ENCODE measurements at places on chromosomes 2 and 18. TPM values are rescaled to one million over a fixed set of nuclear protein-coding genes. Genes with fewer than 3 reads are reported as not detected.

GRCh38 chr2:188306271-188306670 is 14.6 kb downstream of the GULP1 start:
- no peak for DNase-seq

DNA sequence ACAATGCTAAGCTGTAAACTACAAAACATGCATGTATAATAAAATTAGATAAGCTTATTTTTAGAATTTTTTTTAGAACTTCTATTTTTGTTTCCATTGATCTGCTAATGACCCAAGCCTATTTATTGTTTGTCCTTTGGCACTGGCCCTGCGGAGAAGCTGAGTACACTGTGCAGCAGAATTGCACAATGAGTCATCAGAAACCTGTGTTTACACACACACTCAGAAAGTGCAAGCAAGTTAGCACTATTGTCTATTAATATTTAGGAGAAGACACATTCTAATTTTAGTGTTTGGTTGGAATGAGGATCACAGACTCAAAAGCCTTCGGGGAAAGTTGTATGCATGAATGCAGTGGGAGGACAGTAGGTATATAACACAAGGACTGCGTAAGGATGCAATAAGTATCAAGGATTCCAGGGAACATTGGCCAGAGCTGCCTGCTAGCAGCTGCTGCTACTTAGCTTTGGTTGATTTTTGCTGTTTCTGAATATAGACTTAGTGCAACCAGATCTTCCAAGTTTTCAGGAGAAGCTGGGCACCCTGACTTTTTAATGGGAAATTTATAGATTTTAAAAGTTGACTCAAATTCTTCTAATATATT is 128.2 kb downstream of the KCNH7 start:
- DNase-seq, result no peak

- DNase-seq, result no peak
Observed at GRCh38 chr2:186307871-186308270, 178.2 kb upstream of the ZC3H15 start.

The CIB4 gene
- total RNA-seq, result not detected

DNA sequence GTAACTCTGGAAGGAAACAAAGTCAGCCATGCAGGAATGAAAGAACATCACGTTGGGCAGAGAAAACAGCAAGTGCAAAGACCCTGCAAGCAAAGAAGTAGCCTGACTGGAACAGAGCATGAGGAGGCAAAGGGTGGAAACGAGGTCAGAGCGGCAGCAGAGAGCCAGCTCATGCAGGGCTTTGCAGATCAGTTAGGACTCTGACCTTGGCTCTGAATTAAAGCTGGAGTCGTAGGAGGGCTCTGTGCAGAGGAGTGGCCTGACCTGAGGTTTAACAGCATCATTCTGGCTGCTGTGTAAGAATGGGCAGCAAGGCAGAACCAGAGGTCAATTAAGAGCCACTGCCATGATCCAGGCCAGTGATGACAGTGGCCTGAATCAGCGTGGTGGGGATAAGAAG is 220.7 kb downstream of the PRKCE start:
- DNase-seq, result no peak

DNA sequence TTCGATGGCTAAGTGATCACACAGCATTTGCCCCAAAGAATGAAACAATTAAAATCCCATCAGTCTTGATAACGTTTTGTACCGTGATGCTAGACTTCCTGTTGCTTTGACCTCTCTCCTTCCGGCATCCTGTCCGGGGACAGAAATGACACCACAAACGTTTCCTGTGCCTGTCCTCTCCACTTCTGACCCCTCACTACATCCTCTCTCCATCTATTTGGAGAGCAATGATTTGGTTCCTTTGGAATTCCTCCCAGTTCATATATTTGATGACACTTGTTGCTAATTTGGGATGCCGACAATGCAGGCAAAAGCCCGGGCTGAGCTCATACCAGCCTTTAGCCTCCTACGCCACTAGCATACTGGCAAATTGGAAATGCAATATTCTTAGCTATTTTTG is 151.2 kb upstream of the CCDC68 start:
- no peak for DNase-seq

The CXCR4 gene
- total RNA-seq, result 4.7 TPM

The ACADL gene
- 1.9 TPM for total RNA-seq

DNA sequence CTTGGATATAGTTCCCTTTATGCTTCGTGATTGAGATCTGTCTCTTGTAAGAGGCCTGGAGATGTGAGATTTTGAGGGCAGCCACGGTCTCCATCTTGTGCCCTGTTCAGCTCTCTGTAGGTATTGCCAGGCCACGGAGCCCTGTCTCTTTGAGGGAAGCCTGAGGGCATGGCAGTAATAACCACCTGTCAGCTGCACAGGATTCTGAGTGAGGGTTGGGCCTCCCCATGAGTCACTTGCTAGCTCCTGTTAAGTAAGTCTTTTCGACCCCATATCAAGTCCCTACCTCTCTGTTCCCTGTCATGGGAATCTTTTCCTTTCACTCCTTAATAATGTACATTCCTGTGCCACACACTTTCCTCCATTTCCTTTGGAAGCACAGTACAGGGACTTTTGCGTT is 20.4 kb downstream of the LYPD6B start:
- no peak for DNase-seq
